Lower leg skin (tissue), 4 donors: ENCODE measurements at places on chromosomes 5 and 9.

- DNase-seq = no peak
These were observed 155.0 kb upstream of the CLINT1 start for GRCh38 chr5:158013939-158014338.

- no peak for DNase-seq
These were observed 52.8 kb downstream of the RICTOR start for GRCh38 chr5:39021413-39021812.

DNA sequence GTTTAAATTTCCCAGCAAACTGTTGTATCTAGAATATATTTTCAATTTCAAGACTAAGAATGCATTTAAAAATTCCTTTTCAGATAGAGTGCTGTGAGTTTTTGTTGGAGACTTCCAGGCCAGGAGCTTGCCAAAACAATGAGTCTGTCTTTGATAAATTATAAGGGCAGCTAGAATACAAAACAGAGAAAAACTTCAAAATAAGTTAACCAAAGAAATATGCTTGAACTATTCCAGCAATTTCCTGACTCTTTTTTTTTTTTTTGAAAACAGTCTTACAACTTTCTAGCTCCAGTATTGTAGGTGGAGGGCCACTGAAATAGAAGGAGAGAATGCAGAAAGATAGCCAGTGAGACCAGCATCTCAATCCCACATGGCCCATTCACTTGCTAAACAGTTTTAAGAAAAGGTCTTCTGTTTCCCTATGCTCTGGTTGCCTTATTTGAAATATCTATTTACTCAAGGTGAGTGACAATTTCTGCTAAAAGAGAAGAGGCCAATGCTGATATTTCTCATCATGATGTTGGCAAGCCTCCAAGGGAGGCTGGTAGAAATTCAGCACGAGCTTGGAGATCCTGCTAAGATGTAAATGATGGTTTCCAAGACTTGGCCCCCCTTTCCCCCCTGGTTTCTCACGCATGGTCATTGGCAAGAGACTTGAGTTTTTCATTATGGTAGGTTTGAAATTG is 103.2 kb downstream of the USP20 start:
- DNase-seq = no peak

DNA sequence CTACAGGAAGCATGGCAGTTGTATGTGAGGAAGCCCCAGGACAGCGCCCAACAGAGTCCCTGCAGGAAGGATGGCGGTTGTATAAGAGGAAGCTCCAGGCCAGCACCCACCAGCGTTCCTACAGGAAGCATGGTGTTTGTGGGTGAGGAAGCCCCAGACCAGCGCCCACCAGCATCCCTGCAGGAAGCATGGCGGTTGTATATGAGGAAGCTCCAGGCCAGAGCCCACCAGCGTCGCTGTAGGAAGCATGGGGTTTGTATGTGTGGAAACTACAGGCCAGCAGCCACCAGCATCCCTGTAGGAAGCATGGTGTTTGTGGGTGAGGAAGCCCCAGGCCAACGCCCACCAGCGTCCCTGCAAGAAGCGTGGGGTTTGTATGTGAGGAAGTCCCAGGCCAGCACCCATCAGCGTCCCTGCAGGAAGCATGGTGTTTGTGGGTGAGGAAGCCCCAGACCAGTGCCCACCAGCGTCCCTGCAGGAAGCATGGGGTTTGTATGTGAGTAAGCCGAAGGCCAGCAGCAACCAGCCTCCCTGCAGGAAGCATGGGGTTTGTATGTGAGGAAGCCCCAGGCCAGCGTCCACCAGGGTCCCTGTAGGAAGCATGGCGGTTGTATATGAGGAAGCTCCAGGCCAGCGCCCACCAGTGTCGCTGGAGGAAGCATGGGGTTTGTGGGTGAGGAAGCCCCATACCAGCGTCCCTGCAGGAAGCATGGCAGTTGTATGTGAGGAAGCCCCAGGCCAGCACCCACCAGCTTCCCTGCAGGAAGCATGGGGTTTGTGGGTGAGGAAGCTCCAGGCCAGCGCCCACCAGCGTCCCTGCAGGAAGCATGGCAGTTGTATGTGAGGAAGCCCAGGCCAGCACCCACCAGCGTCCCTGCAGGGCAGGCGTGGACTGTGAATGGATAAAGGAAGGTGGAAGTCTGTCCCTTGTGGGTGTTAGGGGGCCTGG is 79.0 kb downstream of the DAP start:
- DNase-seq = no peak

GRCh38 chr9:104711604-104712003 is 17.3 kb downstream of the OR13D1 start:
- DNase-seq = no peak

DNA sequence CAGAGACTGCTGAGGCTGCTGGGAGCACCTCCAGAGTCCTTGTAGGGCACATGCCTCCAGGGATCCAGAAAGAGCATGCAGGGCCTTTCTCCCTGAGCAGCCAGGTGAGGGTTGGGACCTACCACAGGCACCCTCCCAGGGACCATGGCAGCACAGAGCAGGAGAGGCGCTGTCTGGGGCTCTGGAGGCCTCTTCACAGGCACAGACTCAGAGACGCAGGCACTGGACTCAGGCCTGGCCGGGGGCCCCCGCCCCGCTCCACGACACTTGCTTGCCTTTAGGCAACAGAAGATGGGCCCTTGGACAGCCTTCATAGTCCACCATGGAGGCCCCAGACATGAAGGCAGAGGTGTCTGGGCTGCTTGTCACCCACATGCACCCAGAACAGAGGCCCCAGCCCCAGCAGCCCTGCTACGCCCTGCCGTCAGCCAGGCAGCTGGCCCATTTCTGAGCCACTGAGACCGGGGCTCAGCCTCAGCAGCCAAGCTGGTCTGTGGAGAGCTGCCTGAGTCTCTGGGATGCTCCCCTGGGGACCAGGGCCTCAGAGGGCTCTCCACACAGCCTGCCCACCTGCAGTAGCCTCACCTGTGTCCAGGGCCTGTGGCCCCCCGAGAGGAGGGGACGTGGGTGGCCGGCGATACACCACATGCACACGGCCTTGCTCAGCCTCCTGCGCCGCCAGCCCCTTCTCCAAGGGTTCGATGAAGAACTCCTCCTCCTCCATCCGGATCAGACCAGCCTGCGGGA is 72.8 kb downstream of the ADAMTS2 start:
- DNase-seq = no peak

DNA sequence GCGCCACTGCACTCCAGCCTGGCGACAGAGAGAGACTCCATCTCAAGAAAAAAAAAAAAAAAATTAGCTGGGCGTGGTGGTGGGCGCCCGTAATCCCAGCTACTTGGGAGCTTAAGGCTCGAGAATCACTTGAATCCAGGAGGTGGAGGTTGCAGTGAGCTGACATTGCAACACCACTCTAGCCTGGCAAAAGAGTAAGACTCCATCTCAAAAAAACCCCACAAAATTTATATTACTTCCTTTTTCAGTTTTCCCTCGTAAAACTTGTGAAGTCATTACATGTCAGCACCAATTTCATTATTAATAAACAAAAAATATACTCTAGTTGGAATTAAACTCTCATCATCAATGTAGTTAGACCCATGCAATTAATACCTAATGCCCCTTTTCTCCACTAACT is 43.9 kb downstream of the SHLD3 start:
- DNase-seq = no peak

DNA sequence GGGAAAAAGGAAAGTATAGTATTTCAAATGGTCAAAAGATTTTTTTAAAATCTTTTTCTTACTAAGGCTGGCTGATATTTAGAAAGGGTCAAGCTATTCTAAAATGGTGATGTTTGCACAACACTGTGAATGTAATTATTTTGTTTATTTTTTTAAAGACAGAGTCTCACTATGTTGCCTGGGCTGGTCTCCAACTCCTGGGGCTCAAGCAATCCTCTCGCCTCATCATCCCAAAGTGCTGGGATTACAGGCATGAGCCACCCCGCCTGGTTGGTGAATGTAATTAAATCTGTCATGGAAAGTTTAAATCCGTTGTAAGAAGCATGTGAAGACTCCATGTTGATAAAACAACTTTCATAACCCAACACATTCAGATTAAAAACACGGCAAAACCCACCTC is 2.6 kb downstream of the UBTD2 start:
- no peak for DNase-seq

GRCh38 chr5:3684118-3684517 is 88.5 kb downstream of the IRX1 start:
- DNase-seq = no peak

GRCh38 chr9:706073-706472 is 135.4 kb upstream of the DMRT1 start:
- DNase-seq = no peak
